ENCODE measurements at places on chromosomes 2 and 18.
A peak's percentile ranks its signal among the peaks of the same experiment; 100 is the strongest.

DNA sequence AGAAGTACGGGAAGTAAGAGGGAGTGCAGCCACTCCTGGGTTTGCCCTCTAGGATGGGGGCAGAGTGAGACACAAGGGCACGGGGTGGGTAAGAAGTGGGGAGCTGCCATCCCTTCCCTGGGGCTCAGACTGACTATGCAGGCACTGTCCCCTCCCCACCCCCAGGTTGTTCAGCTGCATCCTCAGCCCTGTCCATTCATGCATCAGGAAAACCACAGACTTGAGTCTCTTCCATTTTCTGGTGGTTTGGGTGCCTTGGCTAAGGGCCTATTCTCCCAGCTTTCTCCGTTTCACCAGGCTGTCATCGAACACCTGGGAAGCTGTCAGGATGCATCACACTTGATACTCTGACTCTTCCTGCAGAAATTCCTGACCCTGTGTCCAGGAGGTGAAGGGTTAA lies 111.9 kb downstream of the TFCP2L1 start:
- DNase-seq = no peak

GRCh38 chr2:223837287-223838061 lies at the start of gene AP1S3:
TSS of gene AP1S3 (minus strand) at chr2:223837582. CDS start at chr2:223837450, 132 bp downstream.
- DNase-seq = peak; percentile 88

GRCh38 chr2:27494944-27495554 lies at the start of gene FNDC4:
TSS of gene FNDC4 (minus strand) at chr2:27495200. CDS start at chr2:27494679, 521 bp downstream.
- no peak for DNase-seq

- no peak for DNase-seq
These were observed 6.9 kb downstream of the CD28 start for GRCh38 chr2:203713381-203713780.

- no peak for DNase-seq
These were observed 91.2 kb downstream of the TAF4B start for GRCh38 chr18:26317398-26317797.

All from NCI-H226 (cell line).